ENCODE measurements at places on chromosomes 1 and 21. TPM values are rescaled to one million over a fixed set of nuclear protein-coding genes. Genes with fewer than 3 reads are reported as not detected.

DNA sequence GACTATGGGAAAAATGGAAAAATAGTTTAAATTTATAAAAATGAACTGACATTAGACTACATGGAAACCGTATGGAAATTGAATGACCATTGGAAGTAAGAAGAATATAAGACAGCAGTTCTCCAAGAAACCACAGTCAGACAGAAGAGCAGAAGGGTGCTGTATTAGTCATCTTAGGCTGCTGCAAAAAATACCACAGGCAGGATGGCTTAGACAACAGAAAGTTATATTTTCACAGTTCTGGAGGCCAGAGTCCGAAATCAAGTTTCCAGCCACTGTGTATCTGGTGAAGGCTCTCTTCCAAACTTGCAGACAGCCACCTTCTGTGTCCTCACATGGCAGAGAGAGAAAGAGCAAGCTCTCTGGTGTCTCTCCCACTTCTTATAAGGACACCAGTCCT, 175.2 kb downstream of the DSCAM start:
- no peak for DNase-seq

GRCh38 chr1:180273066-180273465, 43.0 kb downstream of the LHX4 start:
- no peak for DNase-seq

- no peak for DNase-seq
Observed at GRCh38 chr1:71223641-71224340, 143.0 kb upstream of the ZRANB2 start.

GRCh38 chr21:33289199-33289819, 23.1 kb downstream of the IL10RB start:
- no peak for DNase-seq

GRCh38 chr1:112674440-112674985, at the start of gene MOV10:
Gene MOV10 (plus strand): TSS chr1:112674659. CDS start chr1:112674913, 254 bp downstream.
- peak; percentile 95 for DNase-seq

DNA sequence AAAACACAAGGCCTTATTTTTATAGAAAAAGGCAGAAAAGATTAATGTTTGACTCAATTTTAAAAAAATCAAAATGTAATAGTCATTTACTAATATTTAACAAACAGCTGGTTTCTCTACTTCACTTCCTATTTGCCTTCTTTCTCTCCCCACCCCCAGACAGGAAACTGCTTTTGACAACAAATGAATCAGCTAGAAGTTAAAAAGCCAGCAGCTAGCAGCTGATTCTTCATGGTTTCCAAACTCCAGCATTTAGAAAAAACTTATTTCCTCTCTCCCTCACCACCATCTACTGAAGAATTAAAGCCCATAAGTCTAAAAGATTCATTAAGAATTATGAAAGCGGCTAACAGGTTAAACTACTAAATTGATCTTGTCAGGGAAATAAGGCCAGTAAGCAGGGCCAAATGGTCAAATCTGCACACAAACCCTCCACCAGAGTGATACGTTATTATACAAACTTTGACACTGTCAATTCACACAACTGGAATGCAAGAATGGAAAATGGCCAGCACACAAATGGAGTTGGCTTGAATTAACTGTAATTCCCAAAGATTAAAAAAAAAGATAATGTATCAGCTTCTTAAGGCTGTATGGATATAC, 4.0 kb downstream of the WDR26 start:
- no peak for DNase-seq

Gene VHLL
- not detected for total RNA-seq

Gene ACTRT2
- total RNA-seq: not detected

Gene RHOC
- 338 TPM for total RNA-seq

Data from esophagus muscularis mucosa (tissue), 4 donors.